ENCODE measurements at places on chromosomes 7 and 10.

- DNase-seq: no peak
Measured at GRCh38 chr10:44161184-44161583, 223.7 kb downstream of the CXCL12 start.

DNA sequence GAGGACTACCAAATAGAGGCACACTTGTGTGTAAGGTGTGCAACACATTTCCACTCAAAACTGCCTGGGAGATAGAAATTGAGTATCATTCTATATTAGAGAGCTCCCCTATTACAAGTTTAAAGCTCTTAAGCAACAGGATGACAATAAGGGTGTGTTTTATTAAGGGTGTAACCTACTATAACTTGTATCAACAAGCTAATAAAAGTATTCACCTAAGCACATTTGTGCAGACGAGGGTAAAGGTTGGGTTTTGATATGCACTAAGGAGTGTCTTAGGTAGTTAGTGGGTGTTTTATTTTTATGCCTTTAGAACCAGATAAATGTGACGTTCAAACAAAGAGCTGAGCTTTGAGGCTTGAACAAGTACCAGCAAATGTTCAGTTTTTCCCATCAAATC lies 2.8 kb upstream of the FAM53B start:
- DNase-seq: no peak

- no peak for DNase-seq
Measured at GRCh38 chr10:86678999-86679792, 10.9 kb downstream of the LDB3 start.

GRCh38 chr7:86867163-86867762 lies 192.2 kb downstream of the ELAPOR2 start:
- DNase-seq: no peak

DNA sequence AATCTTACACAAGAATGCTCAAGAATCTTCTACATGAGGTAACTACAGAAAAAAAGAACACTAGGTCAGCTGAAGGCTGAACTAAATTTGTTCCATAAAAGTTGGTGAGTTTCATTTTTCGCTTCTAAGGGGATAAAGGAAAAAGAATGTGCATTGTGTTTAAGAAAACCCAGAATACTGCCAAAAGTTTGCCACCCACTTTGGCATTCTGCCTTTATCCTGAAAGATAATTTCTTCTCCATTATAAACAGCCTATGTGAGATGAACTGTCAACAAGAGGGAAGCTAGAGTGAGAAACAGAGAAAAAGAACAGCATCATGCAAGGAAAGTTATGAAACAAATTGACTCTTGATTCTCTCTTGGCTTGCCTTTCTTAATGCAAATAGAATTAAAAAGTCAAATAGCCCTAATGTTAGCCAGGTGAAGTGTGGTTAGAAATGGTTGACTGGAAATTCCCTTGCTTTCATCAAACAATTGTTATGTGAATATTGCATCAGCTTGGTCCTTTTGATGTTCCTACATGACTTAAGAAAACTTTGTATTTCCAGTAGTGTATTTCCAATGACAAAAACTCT lies 25.8 kb downstream of the STEAP1 start:
- DNase-seq: no peak

DNA sequence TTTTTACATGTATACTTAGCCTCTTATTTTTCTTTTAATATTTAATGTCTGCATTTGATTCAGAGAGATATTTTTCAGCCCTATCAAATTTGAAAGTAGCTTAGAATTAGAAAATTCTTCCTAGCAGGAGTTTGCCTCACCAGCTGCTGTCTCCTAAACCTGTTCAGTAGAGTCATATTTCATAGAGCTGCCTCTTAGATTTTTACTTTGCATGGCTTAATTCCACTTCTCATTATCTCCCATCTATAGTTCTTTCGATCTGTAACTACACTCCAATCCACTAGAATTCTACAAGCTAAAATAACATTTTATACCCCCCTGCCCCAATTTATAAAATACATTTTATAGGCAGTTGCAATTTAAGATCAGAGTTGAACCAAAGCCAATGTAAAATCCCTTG lies 227.0 kb downstream of the ANK3 start:
- no peak for DNase-seq

DNA sequence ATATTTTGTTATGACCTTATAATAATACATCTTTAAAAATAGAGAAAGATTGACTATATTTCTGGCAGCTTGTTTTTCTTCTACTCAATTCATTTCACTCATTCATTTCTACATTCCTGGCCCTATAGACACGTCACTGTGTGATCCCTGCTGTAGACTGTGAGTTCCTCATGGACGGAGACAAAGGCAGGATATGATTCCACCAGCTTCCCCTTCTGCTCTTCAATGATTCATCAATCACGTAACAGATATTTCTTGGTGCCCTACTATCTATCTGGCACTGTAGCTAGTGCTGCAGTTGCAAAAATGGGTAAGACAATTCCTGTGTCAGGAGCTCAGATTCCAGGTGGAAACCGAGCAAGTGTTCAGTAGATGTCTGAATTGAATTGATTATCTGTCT lies 415.0 kb downstream of the SFMBT2 start:
- no peak for DNase-seq

DNA sequence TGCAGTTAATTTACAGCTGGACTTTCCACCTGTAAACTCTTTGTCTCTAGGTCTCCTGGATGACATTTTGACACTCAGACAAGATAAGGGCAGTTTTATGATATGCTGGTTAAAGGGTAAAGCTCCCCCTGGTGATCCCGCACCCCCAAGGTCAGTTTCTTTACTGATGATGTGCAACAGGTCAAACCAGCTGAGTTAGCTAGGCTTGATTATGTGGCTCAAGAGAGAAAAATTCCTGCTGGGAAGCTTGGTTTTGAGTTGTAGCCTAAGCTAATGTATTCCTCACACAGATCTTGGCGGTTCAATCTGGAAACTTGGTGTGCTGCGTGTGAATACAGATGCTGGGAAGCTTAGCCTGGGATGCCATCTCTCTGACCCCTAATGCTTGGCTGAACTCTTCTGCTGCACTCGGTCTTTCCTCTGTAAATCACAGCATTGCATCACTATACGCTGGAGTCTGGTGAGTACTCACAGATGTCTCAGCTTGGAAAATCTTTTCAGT lies 11.4 kb upstream of the AKR1D1 start:
- DNase-seq: no peak

DNA sequence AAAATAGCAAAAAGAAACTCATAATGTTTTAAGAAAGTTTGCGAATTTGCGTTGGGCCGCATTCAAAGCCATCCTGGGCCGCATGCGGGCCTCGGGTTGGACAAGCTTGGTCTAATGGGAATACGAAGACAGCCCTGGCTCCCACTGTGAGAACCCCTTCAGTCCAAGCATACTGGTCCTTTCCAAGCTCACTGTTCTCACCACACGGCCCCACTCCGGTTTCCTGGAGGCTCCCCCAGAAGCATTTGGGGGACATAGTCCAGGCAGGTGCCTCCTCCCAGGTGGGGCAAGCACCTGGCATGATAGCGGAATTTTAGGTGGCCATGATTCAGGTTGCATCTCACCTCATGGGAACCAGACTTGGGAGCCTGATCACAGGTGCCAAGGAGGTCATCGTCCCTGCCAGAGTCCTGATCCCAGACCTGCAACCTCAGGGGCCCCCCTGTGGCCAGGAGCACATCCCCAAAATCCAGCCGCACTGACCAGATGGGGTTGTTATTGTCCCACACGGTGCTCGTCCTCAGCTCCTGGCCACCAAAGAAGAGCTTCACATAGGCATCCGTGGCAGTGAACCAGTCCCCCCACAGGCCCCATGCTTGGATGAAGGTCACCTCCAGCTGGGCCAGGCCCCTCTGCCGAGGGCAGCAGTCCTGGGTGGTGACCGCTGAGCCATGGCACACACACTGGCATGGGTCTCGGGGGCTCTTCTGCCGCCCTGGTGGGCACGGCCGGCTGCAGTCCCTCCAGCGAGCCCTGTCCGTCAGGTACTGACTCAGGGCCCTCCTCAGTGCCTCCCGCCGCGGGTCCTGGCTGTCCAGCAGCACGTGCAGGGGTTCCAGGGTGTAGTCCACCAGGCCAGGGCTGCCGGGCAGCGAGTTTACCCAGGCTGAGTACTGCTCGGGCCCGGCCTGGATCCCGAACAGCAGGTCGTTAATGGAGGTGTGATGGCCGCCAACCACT lies 4.4 kb downstream of the PRF1 start:
- no peak for DNase-seq

GRCh38 chr10:87880336-87880735 lies 16.9 kb downstream of the PTEN start:
- DNase-seq: no peak

DNA sequence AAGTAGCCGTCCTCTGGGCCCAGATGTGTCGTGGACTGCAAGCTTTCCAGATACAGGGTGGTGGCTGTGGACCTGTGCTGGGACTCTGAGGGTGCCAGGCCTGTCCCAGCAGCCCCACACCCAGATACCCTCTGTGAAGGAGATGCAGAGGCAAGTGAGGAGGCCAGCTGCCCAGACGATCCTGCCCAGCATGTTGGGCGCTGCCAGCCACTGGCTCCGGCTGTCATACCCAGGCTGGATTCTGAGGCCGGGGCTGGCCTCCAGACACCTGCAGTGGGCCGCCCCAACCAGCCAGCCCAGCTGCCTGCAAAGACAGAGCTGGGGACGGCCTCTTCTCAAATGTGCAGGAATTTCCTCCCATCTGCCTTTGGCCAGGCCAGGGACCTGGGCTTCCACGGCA lies 39.1 kb upstream of the EBF3 start:
- DNase-seq: no peak

DNA sequence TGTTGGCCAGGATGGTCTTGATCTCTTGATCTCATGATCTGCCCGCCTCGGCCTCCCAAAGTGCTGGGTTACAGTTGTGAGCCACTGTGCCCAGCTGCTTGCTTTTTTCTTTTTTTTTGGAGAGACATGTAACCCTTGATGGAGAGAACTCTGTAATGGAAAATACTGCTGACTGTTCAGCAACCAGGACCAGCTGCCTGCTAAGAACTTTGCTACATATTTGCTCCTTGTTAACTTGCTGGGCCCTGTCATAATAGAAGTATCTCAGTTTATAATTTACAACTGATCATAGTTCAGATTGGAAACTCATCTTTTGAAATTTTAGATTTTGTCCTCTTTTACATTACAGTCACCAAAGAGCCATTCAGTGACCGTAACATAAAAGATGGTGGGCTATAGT lies 34.9 kb downstream of the TASOR2 start:
- DNase-seq: no peak

DNA sequence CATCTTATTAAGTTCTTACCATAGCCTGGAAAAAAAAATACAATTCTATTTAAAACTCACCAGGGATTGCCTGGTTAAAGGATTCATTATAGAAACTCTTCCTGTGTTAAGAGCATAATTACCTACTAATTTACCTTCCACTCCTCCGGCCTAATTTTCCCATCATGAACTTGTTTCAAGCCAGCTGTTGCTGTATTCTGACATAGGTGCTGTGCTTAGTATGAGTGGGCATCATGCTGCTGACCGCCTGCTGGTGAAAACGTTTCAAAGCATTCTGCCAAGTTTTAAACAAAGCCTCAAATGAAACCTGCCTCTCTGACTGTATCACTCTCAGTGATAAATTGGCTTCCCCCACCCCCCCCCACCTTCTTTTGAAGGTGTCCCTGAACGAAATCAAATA lies 47.8 kb upstream of the KCNMA1 start:
- no peak for DNase-seq

- no peak for DNase-seq
Measured at GRCh38 chr7:45191396-45191795, 33.8 kb downstream of the RAMP3 start.

- DNase-seq: no peak
Measured at GRCh38 chr10:30977385-30977784, 54.3 kb downstream of the ZNF438 start.

DNA sequence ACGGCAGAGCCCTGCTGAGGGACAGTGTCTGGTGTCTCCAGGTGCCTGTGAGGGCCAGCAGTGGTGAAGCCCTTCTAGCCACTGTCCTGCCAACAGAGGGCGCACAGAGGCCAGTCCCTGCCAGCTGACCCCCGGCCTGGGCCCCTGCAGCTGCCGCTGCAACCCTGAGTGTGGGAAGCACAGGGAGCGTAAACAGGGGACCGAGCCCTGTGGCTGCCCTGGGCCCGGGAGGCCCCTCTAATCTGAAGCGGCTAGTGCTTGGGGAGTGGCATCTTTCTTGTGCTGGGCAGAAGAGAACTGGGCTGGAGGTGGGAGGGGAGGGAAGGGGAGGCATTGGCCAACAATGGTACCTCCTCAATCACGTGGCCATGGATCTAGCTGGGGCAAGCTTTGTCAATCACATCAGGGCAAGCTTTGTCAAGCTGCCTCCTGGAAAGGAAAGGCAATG lies 34.6 kb downstream of the TRIM8 start:
- no peak for DNase-seq

- no peak for DNase-seq
Measured at GRCh38 chr10:42744134-42744701, 38.4 kb upstream of the BMS1 start.

DNA sequence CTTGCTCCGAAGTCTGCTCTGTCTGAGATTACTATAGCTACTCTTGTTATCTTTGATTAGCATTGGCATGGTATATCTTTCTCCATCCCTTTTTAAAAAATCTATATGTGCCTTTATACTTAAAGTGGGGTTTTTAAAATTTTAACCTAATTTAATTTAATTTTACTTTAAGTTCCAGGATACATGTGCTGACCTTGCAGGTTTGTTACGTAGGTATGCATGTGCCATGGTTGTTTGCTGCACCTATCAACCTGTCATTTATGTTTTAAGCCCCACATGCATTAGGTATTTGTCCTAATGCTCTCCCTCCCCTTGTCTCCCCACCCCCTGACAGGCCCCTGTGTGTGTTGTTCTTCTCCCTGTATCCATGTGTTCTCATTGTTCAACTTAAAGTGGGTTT lies 54.6 kb downstream of the TBC1D12 start:
- no peak for DNase-seq

DNA sequence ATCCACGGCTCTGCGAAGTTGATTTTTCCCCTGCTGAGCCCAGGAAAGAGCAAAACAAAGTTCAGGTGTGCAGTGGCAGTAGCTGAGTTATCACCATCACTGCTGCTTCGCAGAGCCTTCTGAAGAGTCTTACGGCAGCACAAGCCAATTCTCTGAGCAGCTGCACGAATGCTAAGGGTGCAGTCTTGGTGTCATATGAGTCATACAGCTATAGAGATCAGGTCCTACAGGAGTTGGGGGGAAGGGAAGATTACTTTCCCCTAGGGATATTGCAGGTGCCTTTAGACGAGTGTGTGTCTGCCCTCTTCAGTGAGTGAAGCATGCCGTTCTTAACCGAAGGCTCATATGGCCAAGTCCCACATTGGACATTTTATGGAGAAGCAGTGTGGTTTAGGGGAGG lies 227.8 kb downstream of the CELF2 start:
- DNase-seq: no peak

- no peak for DNase-seq
Measured at GRCh38 chr10:118521415-118522117, 73.9 kb downstream of the PRLHR start.

GRCh38 chr7:13834328-13834761 lies 155.1 kb downstream of the ETV1 start:
- DNase-seq: no peak

Data from HS-5 (cell line).